Spinal cord (tissue), 10 donors: ENCODE measurements at places on chromosomes 4 and X. TPM values are rescaled to one million over a fixed set of nuclear protein-coding genes. Genes with fewer than 3 reads are reported as not detected.

GRCh38 chr4:153266988-153267387 lies 62.7 kb downstream of the TRIM2 start:
- no peak for DNase-seq
- H3K36me3 ChIP-seq, result peaks cover 10% of the 10 kb centered on the region
- H3K27me3 ChIP-seq, result no peaks in the 10 kb centered on the region

DNA sequence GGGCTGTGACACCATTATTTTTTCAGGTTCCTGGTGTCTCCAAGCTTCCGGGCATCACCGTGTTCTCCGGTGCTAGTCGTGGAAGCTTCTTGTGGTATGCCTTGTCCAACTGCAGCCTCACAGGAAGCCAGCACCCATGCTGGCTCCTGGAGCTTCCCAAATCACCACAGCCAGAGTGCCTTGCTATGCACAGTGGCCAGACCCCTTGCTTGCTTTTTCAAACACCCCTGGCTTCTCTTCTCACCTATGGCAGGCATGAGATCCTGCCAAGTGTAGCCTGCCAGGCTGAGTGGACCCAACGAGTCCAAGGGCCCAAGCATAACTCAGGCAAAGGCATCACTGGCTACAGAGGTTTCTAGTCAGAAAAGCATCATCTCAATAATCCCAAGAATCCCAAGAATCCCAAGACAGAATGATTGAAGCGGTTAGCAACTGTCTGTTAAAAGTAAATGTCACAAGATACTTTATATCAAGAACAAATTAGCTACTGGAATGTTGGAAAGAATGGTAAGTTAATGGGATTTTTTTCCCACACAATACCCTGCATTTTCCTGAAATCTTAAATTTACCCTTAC lies 1522.9 kb downstream of the PCDH18 start:
- no peaks in the 10 kb centered on the region for H3K4me1 ChIP-seq
- no peaks in the 10 kb centered on the region for H3K27me3 ChIP-seq
- no peaks in the 10 kb centered on the region for H3K36me3 ChIP-seq
- no peak overlapping the region for H3K4me3 ChIP-seq

GRCh38 chrX:154908821-154909220 lies 22.7 kb downstream of the F8A1 start:
- no peaks in the 10 kb centered on the region for H3K27me3 ChIP-seq
- no peak overlapping the region for H3K4me3 ChIP-seq
- no peaks in the 10 kb centered on the region for H3K36me3 ChIP-seq

DNA sequence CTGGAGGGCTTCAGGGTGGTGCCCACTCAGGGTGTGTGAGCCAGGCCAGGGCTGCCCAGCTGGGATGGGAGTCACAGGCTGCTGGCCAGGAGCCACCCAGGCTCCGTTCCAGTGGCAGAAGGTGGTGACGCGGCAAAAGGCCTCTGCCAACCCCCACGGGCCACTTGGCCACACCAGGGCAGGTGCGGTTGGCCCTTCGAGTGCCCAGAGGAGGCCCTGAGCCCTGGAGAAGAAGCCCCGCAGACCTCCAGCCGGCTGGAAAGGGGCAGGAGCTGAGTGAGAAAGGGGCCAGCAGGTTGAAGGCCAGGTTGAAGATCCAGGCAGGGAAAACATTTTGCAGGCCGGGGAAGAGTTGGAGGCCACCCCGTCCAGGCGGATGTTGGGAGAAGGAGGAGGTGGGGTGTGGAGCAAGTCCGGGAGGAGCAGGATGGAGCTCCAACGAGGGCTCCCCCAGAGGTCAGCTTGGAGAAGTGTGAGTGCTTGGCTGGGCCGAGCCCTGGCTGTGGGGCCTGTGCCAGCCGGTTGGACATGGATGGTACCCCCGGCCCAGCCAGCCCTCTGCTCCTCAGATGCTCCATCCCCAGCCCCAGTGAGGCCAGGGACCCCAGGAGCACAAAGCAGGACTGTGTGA lies 2.8 kb upstream of the CPLX1 start:
- peaks cover 15% of the 10 kb centered on the region for H3K27me3 ChIP-seq
- H3K4me1 ChIP-seq, result peaks cover 27% of the 10 kb centered on the region
- H3K27ac ChIP-seq, result no peak overlapping the region
- no peak overlapping the region for H3K4me3 ChIP-seq
- DNase-seq, result no peak

The ADGRL3 gene
- total RNA-seq, result 220 TPM
